SIG-M5 (cell line): ENCODE measurements at places on chromosomes 16 and 17.

DNA sequence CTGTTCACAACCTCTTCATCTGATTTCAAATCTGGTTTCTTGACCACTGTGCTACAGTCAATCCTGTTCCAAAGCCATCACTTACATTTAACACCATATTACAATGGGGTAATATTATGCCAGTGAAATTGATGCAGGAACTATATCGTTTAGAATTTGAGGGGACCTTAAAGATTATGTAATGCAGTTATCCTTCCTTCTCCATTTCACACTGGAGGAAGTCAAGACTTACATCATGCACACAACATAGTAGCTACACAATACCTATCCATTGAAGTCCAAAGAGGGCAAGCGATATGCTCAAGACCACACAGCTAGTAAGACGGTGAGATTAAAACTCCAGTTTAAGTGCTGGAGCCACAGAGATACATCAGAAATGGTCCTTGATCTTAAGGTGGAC is 16.8 kb downstream of the NOG start:
- DNase-seq = no peak

GRCh38 chr16:1858189-1858865 is 13.6 kb downstream of the MEIOB start:
- no peak for DNase-seq

DNA sequence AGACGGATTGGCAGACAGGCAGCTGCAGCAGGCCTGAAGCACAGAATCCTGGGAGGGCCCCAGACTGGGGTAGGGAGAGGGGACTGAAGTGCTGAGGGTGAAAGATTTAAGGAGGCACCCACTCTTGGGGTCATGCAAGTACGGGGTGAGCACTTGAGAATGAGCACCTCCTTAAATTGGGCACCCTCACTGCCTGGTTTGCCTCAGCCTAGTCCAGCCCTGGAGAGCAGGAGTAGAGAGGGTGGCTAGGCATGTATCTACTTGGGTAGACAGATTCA is 154.1 kb upstream of the CDC42EP4 start:
- no peak for DNase-seq

DNA sequence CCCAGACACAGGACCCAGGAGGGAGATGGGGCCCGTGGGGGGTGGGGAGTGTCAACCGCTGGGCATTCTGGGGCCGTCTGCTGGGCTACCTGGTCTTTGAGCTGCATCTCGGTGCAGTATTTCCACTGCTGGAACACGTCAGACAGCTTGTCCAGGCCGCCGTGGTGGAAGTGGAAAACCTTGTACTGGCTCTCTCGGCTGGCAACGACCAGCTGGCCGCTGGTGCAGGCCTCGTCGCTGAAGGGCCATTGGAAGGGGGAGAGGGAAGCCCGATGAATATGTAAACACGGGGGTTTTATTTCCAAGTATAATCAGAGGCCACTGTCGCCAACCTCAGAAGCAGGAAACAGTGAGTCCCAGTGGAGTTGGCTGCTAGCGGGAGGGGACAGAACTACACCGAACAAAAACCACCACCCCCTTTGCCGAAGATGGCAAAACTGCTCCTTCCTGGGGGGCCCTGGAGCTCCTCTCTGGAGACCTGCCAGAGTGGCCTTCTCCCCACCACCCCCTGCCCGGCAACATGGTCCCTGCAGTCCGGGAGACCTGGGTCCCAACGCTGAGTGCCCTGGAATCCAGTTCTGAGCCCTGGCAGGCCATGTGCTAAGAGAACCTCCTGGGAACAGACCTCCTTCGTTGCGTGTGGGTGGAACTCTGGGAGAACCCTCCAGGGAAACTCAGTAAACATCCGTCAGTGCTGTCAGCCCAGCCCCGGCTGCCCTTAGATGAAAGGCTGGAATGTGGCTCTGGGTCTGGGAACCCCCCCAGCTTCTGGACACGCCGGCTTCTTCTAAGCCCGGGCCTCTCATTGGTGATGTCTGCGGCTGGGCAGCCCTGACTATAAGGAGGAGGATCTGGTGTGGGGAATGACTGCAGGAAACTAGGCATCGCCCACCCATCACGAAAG is 84.1 kb downstream of the TBC1D16 start:
- no peak for DNase-seq

DNA sequence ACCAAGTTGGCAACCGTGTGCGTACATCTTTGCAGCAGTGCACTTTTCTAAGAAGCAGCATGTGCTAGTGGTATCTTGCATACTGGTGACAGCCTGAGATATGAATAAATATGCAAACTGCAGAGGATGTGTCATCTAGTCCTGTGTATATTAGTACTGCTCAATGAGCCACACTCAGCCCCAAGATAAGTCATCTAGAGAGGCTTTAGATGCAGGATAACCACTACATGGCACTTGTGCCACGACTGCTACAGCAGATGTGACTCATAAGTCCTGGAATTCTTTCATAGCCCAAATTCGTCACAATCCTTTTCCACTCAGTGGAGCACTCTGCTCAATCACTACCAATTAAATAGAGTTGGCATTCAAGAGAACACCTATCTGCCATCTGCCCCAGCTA is 171.5 kb downstream of the AXIN2 start:
- no peak for DNase-seq

DNA sequence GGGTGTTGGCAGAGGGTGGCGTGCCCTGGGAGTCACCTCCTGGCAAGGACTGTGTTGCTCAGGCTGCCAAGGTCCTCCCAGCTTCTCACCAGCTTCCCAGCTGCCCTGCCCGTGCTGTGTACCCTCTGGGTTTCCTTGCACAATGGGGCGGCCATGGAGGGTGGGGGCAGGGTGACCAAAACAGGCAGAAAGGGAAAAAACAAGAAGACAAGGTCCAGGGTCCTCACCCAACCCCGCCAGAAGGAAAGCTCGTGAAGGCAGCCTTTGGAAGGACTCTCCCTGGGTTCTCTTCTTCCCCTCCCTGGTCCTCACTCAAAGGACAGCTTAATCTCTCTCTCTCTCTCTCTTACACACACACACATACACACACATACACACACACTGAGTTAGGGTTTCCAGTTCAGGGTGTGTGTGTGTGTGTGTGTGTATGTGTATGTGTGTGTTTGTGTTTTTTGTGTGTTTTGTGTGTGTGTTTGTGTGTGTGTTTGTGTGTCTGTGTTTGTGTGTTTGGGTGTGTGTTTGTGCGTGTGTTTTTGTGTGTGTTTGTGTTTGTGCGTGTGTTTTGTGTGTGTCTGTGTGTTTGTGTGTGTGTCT is 2.0 kb downstream of the SLC13A5 start:
- DNase-seq = no peak

DNA sequence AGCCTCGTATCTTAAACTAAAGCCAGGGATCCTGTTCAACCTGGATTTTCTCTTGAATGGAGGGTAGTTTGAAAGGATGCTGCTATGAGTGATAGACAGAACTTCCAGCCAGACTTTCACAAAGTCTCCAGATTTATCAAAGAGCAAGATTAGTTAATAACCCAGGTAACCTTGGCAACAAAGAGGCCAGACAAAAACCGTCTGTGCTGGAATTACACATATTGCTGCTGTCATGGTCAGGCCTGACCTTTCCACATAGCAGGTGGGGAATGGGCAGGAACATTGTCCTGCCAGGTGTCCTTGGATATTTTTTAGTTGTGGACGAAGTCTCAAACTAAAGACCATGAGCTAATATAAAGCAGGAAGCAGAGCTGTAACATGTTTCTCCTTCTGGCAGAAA is 52.5 kb downstream of the HLF start:
- no peak for DNase-seq

DNA sequence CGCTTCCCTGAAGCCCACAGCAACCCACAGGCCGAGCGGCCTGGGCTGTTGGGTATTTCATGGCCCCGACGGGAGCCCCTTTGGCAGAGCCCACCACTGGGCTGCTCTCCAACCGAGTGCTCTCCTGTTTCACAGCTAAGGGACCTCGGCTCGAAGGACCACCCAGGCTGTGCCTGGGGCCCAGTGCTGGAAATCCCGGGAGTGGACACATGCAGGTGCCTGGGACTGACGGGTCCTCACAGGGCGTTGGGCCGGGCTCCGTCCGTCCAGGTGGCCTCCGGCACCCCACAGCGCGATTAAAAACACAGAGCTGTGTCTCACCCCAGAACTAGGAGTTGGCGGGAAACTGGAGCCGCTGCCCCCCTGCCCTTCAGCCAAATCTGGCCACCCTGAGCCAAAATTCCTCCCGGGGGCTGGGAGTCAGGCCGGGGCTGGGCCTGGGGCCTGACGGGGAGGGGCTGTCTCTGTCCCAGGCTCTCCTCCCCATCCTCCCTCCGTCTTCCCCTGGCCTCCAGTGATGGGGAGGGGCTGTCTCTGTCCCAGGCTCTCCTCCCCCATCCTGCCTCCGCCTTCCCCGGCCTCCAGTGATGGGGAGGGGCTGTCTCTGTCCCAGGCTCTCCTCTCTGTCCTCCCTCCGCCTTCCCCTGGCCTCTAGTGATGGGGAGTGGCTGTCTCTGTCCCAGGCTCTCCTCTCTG is 14.1 kb downstream of the UTS2R start:
- no peak for DNase-seq

DNA sequence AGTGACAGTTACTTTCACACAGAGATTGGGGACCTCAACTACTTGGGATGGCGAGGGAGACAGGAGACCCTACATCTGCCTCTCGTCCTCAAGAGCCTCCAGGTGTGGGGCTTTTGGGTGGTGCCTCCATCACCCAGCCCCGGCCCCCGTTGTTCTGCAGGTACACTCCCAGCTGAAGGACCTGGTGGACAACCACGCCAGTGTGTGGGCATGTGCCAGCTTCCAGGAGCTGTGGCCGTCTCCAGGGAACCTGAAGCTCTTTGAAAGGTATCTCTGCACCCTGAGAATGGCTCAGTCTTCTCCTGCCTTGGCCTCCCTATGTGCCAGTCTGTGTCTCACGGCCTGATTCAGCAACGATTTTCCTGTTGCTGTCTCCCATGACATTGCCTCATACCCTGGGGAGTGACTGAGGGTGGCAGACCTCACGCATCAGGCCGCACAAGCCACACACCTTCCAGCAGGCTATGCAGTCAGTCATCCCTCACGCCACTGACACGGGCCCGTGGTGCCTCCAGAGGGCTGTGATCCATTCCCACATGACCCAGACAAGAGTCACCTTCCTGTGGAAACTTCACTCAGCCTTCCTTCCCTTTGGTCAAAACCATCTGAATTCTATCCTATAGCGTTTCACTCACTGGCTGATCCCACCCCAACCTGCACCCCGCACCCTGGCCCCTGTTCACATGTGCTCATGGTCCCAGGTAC is 3.7 kb downstream of the CCNF start:
- no peak for DNase-seq
